Stimulated activated CD8-positive, alpha-beta memory T cell treated with anti-CD3 and anti-CD28 coated beads, Interleukin-4, amount 100 ng/mL, for 1 hour (primary cell): ENCODE measurements at places on chromosomes 11 and 22.

DNA sequence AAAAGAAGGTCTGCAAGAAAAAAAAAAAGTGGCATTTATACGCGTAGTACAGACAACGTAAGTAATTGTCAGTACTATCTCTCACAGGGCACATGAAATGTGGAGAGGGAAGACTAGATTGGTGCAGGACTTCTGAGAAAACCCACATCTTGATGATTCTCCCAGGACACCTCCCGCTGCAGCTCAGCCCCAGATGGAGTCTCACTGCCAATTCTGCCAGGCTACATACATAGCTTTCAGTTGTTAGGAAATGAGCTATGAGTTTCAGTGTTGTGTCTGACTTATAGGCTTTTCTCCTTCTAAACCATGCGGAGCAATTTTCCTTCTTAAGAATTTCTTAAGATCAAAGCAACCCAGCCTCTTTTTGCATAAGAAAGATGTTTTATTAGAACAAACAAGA is 9.6 kb downstream of the OR5A2 start:
- no peak for DNase-seq

GRCh38 chr11:23399995-23400394 is 539.7 kb upstream of the CCDC179 start:
- DNase-seq: no peak

- no peak for DNase-seq
Observed at GRCh38 chr11:91446267-91446666, 778.4 kb upstream of the FAT3 start.

- no peak for DNase-seq
Observed at GRCh38 chr11:8767466-8768142, 85.0 kb downstream of the RPL27A start.

GRCh38 chr11:44852159-44852747 is 98.4 kb downstream of the TP53I11 start:
- DNase-seq: no peak

DNA sequence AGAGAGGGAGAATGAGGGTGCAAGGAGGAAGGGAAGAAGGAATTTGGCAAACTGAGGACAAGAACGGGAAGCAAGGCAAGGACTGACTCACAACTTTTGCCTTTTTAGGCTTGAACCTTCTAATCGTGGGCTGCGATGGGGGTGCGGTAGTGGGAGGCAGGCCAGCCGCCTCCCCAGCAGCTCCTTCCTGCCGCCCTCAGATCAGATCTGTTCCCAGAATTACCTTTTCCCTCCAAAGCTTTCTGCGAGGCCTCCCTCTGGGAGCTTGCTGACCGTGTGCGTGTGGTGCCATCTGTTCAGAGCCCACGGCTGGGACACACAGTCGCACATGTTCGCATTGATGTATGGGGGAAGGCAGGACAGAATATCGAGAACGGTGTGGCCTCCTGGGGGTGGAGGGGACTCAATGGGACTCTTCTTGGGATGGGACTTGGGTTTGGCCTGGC is 86.9 kb upstream of the PARVA start:
- no peak for DNase-seq

- DNase-seq: no peak
Observed at GRCh38 chr11:39461066-39461465, 1998.4 kb downstream of the LRRC4C start.

DNA sequence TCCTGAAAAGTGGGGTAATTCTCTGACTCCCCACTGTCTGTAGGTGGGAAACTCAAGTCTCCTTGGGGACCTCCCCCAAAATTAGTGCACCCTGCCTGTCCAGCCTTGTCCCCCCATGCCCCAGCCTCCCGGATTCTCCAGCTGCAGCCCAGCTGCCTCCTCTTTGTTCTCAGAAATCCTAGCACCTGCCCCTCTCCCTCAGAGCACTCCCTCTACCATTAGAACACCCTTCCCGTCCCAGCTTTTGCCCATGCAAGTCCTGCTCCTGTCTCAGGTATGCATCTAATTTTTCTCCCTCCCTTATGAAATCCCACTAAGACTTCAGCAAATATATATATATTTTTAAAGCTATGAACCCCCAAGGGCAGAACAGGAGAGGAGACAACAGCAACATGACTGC is 37.3 kb downstream of the LRFN4 start:
- no peak for DNase-seq
